ENCODE measurements at places on chromosomes 12 and 14.
A peak's percentile ranks its signal among the peaks of the same experiment; 100 is the strongest.

- DNase-seq, result peak; percentile 96
These were observed 31.3 kb downstream of the CORO1C start for GRCh38 chr12:108699955-108700563.

DNA sequence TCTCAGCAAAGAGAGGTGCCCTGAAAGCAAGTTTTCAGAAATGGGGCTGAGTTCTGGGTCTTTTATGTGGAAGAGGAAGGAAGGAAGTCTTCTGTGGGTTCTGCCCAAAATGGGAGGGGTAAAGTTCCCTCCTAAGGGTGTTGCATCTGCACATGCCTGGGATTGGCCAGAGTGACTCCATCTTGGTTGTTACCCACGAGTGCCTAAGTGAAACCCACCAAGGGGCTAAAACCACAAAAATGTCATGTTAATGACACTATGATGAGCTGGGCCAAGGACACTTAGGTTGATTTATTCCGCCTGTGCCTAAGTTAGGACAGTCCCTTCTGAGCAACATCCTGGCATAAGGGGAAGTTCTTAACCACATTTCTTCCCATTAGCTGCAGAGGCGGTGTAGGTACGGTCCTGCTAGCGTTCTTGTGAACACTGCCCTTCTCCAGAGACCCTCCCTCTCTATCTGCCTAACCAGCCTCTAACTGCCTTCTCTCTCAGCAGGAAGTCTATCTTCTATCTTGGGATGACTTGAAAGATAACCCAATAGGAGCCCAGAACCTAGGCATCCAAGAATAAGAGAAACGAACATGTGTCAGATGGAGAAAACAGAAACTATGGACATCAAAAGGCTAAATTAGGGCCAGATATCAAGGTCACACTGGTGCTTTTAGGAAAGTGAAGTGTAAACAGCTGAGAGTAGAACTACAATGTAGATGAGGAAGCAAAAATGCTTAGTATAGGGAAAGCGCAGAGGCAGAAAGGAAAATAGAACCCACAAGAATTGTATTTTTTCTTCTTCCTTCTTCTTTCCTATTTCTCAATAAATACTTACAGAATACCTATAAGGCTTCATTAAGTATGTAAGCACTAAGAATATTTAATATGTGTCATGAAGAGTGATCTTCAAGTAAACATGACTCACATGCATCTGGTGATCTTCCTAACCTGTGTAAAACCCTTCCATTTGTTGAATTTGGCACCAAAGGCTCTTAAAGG lies 104.2 kb upstream of the AMN1 start:
- no peak for DNase-seq

DNA sequence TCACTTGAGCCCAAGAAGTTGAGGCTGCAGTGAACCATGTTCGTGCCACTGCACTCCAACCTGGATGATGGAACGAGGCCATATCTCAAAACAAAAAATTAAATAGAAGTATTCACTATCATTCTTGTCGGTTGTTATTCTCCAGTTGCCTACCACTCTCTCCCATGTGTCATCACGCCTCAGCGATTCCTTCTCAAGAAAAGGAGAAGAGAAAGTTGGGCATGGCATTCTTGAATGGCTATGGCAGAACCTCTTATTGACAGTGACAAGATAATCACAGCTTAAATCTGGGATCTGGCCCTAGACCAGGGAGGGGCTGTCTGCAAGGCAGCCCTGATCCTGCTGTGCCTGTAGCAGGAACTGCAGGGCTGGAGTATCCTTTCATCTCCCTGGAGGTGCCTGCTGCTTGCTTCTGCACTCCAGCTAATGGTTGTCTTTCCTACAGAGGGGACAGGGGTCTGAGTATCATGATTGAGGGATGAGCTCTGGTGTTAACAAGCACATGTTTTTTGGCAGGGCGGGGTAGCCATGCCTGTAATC lies 12.8 kb upstream of the MLEC start:
- no peak for DNase-seq

- DNase-seq, result peak; percentile 78
These were observed 1.4 kb downstream of the CHPT1 start for GRCh38 chr12:101698800-101699347.

GRCh38 chr14:38887696-38888095 lies 215.3 kb downstream of the SEC23A start:
- DNase-seq, result no peak

- no peak for DNase-seq
These were observed 182.3 kb downstream of the PELI2 start for GRCh38 chr14:56300495-56300894.

GRCh38 chr12:23899434-23899833 lies 50.0 kb downstream of the SOX5 start:
- DNase-seq, result no peak

GRCh38 chr12:67650388-67651131 lies 2.0 kb downstream of the DYRK2 start:
- peak; percentile 19 for DNase-seq

- no peak for DNase-seq
These were observed 171.6 kb downstream of the FBXL14 start for GRCh38 chr12:1422604-1423315.

- no peak for DNase-seq
These were observed 47.7 kb downstream of the GNG2 start for GRCh38 chr14:51908086-51908485.

DNA sequence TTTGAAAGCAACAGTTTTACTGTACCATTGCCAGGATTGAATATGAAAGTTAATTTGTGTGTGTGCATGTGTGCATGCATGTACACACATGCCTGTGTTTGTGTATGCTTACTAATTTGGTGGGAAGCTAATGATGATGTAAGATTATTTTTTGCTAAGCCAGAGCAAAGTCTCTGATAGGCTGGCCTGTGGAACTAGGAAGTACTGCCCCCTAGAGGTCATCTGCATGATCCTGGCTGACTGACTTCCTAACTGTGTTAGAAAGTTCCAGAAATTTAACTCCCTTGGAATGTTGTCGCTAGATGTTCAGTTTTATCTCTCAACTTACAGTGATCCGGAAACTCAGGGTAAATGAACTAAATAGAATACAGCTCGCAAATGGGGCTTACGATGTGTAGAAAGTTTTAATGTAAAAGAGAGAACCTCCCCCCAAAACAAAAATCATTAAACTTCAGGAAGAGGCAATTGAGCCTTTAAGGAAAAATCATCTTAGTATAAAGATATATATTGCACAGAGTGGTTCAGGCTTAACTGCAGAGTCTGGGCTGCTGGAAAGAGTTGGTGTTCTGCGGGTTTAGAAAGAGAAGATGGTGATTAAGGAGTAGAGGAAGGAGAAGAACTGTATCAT lies 34.3 kb upstream of the SLC38A1 start:
- DNase-seq, result peak; percentile 61

GRCh38 chr12:24533716-24534352 lies 415.1 kb downstream of the BCAT1 start:
- DNase-seq, result no peak

- DNase-seq, result no peak
These were observed 117.7 kb upstream of the RPL10L start for GRCh38 chr14:46769292-46769691.

DNA sequence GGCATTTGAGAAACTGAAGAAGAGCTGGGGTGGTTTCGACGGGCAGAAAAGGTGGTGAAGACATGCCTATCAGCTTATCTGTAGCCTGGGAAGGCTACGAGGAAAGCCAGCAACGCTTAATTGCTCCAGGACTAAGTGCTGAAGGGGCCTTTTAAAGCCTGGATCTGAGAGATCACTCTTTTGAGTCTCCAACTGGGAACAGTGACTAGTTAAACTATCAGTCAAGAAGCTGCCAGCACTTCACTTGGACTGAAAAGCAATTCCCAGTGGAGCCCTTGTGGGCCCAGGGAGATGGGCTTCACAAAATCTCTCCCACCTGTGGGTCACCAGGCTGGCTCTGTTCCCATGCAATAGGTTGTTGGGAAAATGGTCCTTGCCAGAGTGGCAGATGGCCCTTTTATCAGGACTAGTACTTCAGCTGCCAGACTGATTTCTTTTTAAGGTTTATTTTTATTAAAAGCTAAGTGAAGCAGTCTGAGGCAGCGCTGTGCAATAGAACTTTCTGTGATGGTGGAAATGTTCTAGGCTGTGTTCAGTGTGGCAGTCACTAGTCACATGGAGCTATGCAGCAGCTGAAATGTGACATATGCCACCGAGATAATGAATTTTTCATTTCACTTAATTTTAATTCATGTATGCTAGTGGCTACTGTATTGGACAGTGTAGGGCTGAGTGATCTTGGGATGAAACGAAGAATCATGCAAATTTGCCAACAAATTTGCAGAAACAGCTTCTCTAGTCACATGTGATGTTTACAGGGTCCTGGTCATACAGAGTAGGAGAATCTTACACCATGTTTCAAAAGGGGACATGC lies 276.8 kb downstream of the PCNX1 start:
- DNase-seq, result no peak

- peak; percentile 65 for DNase-seq
These were observed 50.8 kb upstream of the CDKL1 start for GRCh38 chr14:50447461-50447860.

- DNase-seq, result no peak
These were observed 296.0 kb downstream of the RMST start for GRCh38 chr12:97758586-97758985.

DNA sequence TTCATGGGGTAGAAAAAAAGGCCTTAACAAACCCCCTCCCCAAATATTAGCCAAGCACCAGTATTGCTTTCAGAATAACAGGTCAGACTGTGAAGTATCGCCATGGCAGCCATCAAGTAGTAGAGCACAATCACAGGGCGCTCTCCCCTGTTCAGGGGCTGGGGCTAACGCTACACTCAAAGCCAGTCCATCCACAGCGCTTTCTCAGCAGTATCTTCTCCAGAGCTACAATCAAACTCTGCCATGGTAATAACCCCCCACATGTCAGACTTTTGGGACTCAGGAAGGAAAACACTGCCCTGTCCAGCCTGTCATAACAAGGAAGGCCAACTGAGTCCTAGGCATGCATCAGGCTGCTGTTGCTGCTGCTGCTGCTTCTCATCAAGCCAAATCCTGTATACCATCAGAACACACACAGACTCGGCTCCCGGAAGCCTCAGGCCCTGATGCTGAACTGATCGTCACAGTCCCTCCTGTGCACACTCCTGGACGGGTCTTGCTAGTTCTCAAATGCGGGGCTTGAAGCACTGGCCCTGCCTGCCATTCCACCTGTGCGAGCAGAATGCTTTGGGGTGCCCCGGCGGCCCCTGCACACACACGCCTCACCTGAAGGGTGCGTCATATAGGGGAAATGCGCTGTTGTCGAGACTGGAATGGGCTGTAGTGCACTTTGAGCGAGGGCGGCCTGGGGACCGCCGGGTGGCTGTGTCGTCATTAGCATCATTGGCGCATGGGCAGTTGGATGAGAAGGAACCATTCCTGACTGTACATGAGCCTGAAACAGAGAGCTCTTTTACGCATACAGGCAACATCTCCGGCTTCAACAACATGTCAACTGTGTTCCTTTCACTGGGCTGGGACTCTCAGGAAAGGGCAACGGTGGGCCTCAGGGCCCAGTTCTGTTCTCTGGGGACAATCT lies 47.6 kb downstream of the SH2B3 start:
- no peak for DNase-seq

- no peak for DNase-seq
These were observed 328.6 kb downstream of the MDGA2 start for GRCh38 chr14:47346849-47347248.

DNA sequence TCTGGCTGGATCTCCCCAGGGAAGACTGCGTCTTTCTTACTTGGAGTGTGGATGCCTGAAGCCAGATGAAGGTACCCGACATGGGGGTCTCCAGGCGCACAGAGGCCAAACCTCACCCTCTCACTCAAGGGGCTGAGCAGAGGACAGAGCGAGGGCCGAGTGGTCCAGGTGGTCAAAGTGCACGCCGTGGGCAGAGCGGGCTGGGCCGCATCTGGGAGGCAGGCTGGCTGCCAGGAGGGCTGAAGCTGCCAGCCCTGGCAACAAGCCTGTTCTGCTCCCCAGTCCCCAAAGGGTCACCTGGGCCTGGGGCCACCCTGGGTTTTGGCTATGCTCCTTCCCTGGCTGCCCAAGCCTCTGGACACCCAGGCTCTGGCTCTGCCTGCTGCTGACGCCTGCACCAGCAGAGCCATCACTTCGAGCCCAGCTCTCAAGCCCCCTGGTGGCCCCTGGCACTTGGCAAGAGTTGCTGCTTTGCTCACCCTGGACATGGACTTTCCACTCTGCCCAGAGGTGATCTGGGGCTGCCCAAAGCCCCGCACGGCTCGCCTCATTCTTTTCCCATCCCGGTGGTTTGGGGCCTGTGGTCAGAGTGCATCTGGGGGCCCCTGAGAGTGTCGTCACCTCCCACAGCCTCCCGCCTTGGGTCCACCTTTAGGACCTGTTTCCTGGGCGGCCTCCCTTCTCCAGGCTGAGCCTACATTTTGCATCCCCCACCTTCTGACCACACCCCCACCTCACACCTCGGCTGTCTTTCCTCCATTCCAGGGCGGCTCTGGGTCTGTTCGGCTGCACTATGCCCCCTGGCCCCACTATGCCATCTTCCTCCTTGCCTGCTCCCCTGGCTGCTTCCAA lies 2.8 kb downstream of the ADSS1 start:
- no peak for DNase-seq

- DNase-seq, result no peak
These were observed 96.9 kb downstream of the PAPOLA start for GRCh38 chr14:96599076-96599475.

Measured in erythroblast (primary cell).